ENCODE measurements at places on chromosomes 7 and 10. TPM values are rescaled to one million over a fixed set of nuclear protein-coding genes. Genes with fewer than 3 reads are reported as not detected.

DNA sequence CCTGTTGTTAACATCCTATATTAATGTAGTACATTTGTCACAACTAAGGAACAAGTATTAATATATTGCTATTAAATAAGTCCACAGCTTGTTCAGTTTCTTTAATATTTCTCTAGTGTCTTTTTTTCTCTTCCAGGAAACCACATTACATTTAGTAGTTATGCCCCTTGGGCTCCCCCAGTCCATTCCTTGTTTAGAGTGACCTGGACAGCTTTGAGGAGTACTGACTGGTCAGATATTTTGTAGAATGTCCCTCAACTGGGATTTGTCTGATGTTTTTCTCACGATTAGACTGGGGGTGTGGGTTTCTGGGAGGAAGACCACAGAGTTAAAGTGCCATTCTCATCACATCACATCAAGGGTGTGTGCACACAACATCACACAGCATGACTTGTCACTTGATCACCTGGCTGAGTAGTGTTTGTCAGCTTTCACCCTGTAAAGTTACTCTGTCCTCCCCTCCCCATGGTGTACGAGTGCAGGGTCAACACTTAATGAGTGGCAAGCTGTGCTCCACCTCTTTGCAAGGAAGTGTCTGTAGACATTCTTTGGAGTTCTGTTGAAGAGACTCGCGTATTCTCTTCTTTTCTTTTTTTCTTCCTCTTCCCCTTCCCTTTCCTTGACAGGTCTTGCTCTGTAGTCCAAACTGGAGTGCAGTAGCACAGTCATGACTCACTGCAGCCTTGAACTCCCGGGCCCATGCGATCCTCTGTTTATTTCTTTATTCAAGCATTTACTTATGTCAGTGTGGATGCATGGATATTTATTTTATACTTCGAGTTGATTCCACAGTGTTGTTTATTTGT, 10.2 kb downstream of the LMTK2 start:
- no peak for DNase-seq

DNA sequence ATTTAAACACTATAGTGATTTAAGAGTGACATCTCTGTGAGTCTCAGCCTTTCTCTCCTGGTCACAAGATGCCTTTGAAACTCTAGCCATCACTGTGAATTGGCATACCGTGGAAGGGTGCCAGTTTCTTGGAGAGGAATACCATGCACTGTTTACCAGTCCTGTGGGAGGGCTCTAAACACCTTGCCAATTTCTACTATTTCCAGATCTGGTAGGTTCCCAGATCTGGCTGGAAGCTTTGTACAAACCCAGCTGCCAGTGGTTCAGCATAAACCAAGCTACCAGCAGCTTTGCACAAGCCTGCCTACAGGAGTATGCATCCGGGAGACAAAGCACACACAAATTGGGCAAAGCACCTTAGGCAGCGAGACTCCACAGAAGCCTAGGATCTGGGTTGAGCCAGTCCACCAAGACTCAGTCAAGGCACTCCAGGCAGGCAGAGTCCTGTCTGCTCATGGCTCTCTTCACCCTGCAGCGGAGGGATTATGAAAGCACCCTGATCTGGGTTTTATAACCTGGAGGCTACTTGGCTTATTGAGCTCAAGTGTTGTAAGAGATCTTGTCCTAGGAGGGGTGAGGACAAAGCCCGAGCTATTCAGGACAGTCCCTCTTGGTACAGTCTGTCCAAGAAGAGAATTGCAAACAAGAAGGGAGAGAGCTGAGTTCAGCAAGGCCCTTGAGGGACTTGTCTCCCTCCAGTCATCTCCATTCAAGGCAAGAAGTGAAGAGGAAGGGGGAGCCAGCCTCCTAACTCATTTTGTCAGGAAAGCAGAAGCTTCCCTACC, 23.6 kb downstream of the MCM10 start:
- peak; percentile 8 for DNase-seq

DNA sequence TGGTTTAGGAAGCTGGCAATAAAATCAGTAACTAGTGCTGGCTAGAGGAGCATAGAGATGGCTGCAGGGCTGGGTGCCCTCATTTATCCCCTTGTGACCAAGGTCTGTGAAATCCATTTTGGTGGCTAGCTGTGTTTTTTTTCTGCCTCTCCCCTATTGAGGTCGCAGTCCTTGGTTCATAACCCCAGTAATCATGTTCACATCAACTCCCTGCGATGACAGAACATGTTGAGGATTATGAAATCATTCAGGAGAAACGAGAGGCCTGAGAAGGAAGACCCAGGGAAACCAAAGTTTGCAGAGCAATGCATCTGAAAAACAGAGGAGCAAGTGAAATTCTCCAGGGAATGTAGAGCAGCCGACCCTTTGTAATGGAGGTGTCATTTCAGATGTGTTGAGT, 126.9 kb downstream of the TACC2 start:
- no peak for DNase-seq

Gene CDH23
- 1.6 TPM for polyA plus RNA-seq

DNA sequence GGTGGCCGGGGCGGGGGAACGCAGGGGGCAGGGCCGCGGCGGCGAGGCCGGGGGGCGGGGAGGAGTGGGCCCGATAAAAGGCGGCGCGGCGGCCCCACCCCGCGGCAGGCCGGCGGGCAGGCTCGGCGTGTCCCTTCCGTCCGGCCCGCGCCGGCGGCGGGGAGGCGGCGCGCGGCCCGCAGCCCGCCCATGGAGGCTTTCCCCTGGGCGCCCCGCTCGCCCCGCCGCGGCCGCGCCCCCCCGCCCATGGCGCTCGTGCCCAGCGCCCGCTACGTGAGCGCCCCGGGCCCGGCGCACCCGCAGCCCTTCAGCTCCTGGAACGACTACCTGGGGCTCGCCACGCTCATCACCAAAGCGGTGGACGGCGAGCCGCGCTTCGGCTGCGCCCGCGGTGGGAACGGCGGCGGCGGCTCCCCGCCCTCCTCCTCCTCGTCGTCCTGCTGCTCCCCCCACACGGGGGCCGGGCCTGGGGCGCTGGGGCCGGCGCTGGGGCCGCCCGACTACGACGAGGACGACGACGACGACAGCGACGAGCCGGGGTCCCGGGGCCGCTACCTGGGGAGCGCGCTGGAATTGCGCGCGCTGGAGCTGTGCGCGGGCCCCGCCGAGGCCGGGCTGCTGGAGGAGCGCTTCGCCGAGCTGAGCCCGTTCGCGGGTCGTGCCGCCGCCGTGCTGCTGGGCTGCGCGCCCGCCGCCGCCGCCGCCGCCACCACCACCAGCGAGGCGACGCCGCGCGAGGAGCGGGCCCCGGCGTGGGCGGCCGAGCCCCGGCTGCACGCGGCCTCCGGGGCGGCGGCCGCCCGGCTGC, at the start of gene NANOS1:
TSS of gene NANOS1 (plus strand) at position 102 of the 808 bp plus-strand sequence. CDS start at position 190, 88 bp downstream.
- no peak for DNase-seq

GRCh38 chr10:98246911-98247805, 20.8 kb downstream of the LOXL4 start:
- DNase-seq: no peak

- no peak for DNase-seq
Observed at GRCh38 chr7:28474282-28474638, 61.9 kb downstream of the CREB5 start.

Gene PTF1A
- not detected for polyA plus RNA-seq

DNA sequence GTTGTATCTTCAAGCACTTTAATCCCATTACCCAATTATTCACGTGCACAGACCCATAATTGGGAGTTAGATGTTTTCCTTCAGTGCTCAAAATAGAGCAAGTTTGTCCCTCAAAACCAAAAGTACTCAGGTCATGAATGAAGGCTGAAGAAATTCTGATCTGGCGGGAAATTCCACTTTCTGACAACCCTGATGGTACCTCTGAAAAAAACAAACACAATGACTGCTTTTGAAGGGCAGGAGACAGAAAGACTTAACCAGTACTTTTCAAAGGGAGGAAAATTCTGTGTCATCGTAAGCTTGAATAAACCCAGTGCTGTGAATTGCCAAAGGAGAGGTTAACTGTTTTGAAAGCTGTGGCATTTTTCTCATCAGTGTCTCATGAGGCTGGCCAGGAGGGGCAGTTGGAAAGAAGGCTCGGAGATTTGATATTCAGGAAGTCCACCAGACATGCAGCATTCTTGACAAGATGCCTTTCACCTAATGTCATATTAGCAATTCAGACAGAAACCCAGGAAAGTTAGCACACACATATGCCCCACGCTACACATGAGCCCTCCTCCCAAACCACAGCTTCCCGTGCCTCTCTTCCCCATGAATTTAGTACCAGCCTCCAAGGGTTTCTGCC, 347.0 kb downstream of the KCNMA1 start:
- no peak for DNase-seq

Gene DCLRE1A
- 3.3 TPM for polyA plus RNA-seq

- no peak for DNase-seq
Observed at GRCh38 chr7:85710960-85711359, 524.1 kb upstream of the SEMA3D start.

GRCh38 chr10:104036518-104037260, 49.0 kb downstream of the COL17A1 start:
- no peak for DNase-seq

Measured in heart right ventricle (tissue), 16 donors.